ENCODE measurements at places on chromosomes 6 and 20. TPM values are rescaled to one million over a fixed set of nuclear protein-coding genes. Genes with fewer than 3 reads are reported as not detected.

The FAM184A gene
- 0.50 TPM for total RNA-seq

The ZNF341 gene
- 1.2 TPM for total RNA-seq

The TCP11 gene
- total RNA-seq = 0.15 TPM

The HELZ2 gene
- total RNA-seq = 67.3 TPM

The HLA-DQA1 gene
- not detected for total RNA-seq

The LBP gene
- not detected for total RNA-seq

The RIMS4 gene
- 0.17 TPM for total RNA-seq

The UNC5CL gene
- under 0.01 TPM for total RNA-seq

The OR2J3 gene
- total RNA-seq = not detected

The GABRR1 gene
- total RNA-seq = not detected

The CFAP61 gene
- total RNA-seq = 0.17 TPM

The PNLDC1 gene
- total RNA-seq = not detected

The ACOT8 gene
- 42.7 TPM for total RNA-seq

The MEI4 gene
- total RNA-seq = not detected

The FRK gene
- 1.5 TPM for total RNA-seq

All from smooth muscle cell of trachea (primary cell).